ENCODE measurements at places on chromosomes 6 and 20.
A peak's percentile ranks its signal among the peaks of the same experiment; 100 is the strongest.

DNA sequence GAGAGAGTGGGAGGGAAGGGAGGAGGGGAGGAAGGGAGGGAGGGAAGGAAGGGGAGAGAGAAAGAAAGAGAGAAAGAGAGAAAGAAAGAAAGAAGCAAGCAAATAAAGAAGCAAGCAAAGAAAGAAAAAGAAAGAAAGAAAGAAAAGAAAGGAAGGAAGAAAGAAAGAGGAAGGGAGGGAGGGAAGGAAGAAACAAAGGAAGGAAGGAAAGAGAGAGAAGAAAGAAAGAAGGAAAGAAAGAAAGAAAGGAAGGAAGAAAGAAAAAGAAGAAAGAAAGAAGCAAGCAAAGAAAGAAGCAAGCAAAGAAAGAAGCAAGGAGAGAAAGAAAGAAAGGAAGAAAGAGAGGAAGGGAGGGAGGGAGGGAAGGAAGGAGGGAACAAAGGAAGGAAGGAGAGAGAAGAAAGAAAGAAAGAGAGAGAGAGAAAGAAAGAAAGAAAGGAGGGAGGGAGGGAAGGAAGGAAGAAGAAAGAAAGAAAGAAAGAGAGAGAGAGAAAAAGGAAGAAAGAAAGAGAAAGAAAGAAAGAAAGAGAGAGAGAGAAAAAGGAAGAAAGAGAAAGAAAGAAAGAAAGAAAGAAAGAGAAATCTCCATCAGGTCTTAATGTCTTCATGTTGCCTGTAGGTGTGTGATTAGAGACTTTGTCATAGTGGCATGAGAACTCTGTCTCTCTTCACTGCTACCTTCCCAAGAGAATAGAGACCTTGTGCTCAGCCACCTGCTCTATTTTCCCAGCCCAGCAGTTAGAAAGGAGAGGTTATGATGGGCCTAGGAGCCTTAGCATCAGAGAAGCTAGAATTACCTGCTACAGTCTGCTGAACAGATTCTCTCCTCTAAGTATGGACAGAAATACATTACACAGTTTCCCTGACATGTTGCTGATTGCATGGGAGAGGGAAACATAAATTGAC is 5.0 kb downstream of the SEMG1 start:
- DNase-seq: no peak

DNA sequence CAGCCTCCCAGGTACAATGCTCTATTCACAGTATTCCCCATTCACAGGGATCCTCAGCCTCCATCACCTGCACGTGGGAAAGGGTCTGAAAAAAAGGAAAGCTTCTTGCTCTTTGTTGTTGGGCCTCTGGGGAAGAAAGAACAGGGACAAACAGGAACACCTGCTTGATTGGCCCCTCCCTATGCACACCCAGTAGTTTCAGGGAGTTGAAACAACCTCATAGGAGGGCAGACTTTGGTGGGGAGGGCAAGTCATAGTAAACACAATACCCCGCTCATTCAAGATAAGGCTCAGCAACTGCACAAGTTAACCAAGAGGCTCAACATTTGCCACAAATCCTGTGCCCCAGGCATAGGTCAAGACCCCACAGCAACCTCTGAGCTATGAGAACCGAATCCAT is 1.7 kb downstream of the GHRH start:
- no peak for DNase-seq

DNA sequence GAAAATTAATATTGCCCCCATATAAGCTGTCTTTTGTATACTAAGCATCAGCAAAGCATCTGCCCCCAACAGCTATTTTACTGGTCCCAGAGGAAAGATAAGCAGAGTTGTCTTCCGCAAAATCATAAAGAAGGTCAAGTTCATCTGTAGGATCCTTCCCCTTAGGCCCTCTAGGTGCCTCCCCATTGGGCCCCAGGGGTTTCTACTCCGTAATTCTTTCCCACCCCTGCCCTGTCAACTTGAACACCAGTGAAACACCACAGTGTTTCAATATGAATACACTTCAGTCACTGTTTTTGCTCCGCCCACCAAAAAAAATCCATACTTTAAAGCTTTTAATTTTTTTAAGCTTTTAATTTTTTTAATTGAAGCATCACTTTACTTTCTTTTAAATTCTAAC is 159.2 kb downstream of the ATXN1 start:
- DNase-seq: no peak

GRCh38 chr6:143743301-143744166 is 65.8 kb downstream of the PHACTR2 start:
- DNase-seq: no peak

GRCh38 chr20:36629719-36630681 is 16.0 kb downstream of the SLA2 start:
- DNase-seq: peak; percentile 7

DNA sequence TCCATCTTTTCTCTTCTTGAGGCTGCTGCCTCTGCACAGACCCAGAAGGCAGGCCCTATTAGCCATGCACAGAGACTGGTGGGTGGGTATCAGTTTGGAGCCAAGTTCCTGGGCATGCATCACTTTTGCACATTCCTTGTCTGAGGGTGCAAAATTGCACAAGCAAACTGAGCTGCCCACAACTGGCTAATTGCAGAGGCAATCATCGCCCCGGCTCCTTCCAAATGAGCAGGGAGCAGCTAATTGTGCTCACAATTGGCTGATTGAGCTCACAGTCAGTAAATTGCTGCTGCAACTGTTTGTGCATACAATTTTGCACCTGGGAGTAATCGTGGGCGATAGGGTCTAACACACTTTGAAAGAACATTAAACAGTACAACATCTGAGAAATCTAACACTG is 511.4 kb downstream of the DHX35 start:
- no peak for DNase-seq

- DNase-seq: no peak
Measured at GRCh38 chr6:85561750-85562357, 31.8 kb downstream of the SNX14 start.

DNA sequence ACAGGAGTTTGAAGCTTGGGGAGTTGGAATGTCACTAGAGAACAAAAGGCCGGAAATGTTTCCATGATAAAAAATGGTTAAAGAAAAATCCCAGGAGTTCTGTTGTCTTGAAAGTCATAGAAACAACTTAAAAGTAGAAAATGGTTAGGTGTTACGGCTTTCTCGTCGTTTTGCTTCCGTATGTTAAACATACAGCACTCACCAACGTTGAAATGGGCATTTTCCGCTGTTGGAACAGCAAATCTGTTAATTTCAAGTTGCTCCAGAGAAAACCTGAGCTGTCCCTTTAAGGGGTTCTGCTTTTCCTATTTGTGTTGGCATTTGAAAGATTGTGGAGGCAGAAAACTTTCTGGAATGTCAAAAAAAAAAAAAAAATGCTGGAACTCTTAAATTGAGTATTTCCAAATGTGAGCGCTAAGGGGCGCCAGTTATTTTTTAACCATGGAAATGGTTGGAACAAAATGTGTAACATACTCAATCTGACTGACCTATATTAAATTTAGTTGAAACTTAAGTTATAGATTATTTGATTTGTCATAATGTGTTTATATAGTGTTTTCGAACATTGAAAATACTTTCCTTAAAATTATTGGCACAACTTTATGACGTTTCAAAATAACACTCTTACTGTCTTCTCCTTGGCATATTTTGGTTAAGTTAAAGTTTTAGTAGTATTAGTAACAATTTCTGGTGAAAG is 2.2 kb downstream of the QKI start:
- DNase-seq: no peak

GRCh38 chr6:109701221-109701620 is 10.1 kb downstream of the FIG4 start:
- DNase-seq: no peak

- no peak for DNase-seq
Measured at GRCh38 chr6:12152023-12152970, 137.9 kb upstream of the EDN1 start.

GRCh38 chr6:46969206-46969605 is 47.5 kb upstream of the ADGRF5 start:
- DNase-seq: no peak

DNA sequence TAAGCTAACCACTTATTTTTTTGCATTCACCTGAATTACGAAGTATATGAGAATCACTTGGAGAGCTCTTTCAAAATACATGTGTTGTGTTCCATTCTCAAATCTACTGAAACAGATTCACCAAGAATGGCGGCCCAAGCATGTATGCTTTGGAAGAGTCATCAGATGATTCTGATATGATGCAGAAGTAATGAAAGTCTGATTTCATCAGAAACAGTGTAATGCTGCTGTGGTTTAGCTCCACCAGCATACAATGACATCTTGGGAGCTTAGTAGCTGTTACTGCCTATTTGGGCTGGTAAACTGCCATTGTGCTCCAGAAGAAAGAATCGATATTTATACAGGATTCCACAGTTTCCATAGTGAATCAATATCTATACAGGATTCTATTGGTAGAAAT is 52.9 kb downstream of the UBR2 start:
- no peak for DNase-seq

DNA sequence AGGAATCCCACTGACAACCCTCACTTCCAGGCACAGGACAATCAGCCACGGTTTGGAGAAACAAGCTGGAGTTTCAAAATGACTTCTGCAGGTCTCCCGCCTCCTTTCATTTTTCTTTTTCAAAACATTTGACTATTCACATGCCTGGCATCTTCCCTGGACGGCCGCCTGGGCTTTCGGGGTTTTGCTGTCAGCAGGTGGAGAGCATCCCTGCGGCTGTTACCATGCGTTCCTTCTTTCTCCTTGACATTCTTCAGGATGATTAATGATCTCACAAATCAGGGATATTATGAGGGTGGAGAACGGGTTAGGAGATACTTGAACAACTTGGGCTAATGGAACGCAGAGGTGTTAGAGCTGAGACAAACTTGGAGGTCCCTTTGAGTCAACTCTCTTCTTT is 60.9 kb downstream of the RAMACL start:
- DNase-seq: no peak

DNA sequence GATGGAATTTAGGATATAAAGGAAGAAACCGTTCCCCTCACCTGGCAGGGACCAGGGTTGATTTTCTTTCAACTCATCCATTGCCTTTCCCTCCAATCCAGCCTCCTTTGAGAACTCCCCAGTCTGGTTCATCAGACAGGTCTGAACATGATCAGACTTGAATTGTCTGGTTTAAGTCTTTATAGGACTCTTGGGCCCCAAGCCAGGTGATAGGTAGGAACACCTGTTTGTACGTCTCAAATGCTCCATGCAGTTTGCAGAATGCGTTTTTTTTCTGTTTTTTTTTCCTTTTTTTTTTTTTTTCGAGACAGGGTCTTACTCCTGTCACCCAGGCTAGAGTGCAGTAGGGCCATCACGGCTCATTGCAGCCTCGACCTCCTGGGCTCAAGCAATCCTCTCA is 4.1 kb upstream of the CEP250 start:
- DNase-seq: no peak

DNA sequence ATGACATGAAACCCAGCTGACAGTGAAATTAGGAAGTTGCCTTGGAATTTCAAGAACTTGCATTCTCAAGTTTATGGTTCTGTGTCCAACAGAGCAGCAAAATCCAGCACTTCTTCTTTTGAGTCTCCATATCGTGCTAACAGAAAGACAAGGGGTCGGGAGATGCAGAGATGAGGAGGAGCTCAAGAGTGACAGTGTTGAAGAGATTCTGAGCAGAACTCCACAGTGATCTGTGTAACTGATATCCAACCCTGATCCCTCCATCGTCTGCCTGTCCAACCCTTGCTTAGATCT is 21.2 kb upstream of the BTN1A1 start:
- no peak for DNase-seq

GRCh38 chr6:38784506-38785235 is 69.6 kb downstream of the DNAH8 start:
- DNase-seq: no peak

DNA sequence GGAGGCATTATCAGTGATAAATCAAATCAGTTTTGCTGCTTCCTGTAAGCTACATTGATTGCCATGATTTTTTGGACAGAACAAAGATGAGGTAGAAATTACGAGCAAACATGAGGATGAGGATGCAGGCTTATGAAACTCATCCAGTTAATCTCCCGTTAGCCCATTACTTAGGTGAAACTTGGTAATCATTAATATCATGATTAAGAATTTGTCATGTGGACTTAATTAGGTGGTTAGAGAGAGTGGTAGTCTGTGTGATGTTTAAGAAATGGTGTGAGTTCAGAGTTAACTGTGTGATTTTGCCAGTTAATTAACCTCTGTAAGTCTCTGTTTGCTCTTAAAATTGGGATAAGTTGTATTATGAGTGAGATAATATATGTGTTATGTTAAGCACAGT is 62.0 kb downstream of the TSPYL4 start:
- DNase-seq: no peak

GRCh38 chr6:113104951-113105350 is 752.2 kb upstream of the MARCKS start:
- DNase-seq: no peak

GRCh38 chr6:116827561-116828240 is 1.2 kb downstream of the GPRC6A start:
- no peak for DNase-seq

DNA sequence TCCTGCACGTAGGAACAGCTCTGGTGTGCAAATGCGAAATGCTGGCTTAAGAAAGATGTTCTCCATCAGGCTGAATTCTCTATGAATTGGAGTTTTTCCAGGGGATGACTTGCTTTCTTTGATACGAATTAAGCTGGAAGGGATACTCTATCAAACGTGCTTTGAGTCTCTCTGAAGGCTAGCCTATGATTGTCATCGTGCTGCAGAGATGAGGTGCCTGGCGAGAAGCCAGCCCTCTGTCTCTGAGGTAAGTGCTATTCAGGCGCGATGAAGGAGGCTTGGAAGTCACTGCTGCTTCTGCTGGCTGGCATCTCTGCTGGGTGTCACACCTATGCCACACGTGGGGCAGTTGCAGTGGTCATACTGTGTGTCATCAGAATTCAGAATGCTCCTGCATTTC is 223.7 kb downstream of the TAF4 start:
- no peak for DNase-seq

DNA sequence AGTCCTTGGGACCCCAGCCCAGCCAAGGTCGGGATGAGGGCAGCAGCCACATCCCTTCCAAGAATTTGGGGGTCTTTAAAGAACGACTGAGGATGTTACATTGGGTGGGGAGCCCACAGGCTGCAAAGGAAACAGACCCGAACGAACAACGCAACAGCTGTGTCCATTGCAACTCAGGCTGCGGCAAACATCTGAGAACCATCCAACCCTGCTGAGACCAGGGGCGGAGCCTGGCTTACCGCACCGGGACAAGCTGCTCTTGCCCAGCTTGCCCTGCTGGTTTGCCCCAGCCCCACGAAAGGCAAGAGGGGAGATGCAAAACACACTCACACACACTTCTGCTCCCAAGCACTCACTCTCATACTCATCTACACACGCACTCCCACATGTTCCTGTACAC is 21.5 kb upstream of the TAF4 start:
- no peak for DNase-seq

DNA sequence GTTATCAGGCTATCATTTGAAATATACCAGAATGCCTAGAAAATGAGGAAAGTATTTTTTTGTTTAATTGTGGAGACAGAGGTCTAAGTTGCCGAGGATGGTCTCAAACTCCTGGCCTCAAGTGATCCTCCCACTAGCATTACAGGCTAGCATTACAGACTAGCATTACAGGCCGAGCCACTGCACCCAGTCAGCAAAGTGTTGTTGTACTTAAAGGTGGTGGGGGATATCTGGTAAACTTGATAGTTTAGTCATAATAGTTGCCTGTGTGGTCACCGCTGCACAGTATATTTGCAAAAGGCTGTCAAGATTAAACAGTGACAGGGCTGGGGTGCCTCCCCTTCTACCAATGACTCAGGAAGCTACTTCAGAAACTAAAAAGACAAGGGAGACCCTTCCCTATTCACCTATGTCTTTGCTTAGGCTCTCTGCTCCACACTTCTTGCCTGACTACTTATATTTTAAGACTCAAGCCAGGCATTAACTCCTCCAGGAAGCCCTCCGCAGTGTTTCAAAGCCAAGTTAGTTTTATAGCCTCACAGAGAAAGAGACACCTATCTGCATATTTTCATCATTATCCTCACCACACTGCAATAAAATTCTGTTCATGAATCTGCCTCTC is 3.1 kb upstream of the AKIRIN2 start:
- DNase-seq: no peak

Data from stimulated activated CD8-positive, alpha-beta memory T cell treated with anti-CD3 and anti-CD28 coated beads, Interleukin-4, amount 100 ng/mL, for 4 hours (primary cell).